Lung (tissue), 17 donors: ENCODE measurements at places on chromosomes 11 and 22. TPM values are rescaled to one million over a fixed set of nuclear protein-coding genes. Genes with fewer than 3 reads are reported as not detected.

POTEH gene
- total RNA-seq, result not detected

FJX1 gene
- 2.9 TPM for total RNA-seq

IFITM1 gene
- 104 TPM for total RNA-seq

PRRG4 gene
- total RNA-seq, result 9.7 TPM

SEPTIN3 gene
- 0.61 TPM for total RNA-seq

CFAP68 gene
- total RNA-seq, result 17.5 TPM

CPT1B gene
- 21.2 TPM for total RNA-seq

KCNK4 gene
- not detected for total RNA-seq

TEX12 gene
- not detected for total RNA-seq

OR4D5 gene
- not detected for total RNA-seq

ADAMTS15 gene
- 22.9 TPM for total RNA-seq

- DNase-seq, result no peak
These were observed 250.7 kb downstream of the LUZP2 start for GRCh38 chr11:24747275-24748251.

DNA sequence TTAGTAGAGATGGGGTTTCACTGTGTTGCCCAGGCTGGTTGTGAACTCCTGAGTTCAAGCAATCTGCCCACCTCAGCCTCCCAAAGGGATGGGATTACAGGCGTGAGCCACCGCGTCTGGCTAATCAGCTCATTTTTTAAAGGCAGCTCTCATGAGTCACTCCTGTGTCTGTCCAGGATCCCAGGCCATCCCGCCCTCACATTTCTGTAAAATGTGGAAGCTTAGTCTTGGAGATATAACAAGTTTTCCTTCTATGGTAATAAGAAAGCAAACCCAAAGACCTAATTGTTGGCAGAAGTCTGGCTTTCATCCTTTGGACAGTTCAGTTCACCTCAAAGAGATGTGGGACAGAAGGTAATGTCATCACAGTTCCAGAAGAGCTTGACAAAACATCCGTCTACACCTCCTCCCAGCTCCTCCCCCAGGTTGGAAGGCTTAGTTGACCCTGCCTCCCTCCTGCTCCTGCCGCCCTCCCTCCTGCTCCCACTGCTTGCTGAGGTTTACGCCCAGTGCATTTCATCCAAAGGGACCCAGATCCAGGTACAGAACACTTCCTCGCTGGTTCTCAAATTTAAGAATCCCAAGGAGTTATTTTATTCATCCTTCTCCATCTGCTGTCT lies 6.4 kb downstream of the DRD2 start:
- DNase-seq, result no peak

DNA sequence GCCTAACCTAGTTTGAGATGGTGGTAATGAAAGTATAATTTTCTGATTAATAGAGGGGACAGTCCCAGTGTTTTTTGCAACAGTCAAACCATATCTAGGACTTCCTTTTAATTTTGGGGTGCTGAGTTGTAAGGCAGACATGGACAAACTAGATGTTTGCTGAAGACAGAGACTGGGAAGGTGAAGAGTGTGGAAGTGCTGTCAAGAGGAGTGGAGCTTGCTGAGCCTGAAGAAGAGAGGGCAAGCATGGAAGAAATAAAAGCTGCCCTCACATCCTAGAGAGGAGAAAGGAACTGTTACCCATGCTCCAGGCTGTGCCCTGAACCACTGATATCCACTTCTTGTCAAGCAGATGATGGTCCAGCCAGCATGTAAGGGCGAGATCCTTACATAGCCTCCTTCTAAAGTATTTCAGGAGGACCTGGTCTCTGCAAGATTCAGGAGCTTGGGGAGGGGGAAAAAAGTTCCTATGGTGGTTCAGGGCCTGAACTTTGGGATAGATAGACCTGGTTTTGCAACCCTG lies 51.4 kb downstream of the PRR5L start:
- no peak for DNase-seq

- peak; percentile 76 for DNase-seq
These were observed 9.4 kb downstream of the LRRC75B start for GRCh38 chr22:24583221-24584165.

DNA sequence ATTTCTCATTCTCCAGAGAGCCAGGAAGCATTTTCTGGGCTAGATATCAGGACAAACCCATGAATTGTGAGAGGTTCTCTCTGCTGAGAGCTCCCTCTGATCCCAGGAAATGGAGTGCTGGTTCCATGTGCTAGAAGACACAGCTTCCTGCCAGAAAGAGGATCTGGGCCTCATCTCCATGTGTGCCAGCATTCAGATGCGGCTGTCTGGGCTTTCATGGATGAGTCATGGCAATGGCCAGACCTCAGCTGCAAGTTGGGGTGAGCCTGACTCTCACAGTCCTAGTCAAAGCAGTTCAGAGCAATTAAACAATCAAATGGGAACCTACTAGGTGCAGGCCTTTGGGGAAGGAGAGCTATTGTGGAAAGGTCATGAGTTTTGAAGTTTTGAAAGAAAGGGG lies 82.3 kb upstream of the EED start:
- DNase-seq, result no peak

- DNase-seq, result no peak
These were observed 409.6 kb downstream of the GUCY1A2 start for GRCh38 chr11:106608677-106609076.

- no peak for DNase-seq
These were observed 223.0 kb downstream of the TBC1D22A start for GRCh38 chr22:46985507-46985882.

DNA sequence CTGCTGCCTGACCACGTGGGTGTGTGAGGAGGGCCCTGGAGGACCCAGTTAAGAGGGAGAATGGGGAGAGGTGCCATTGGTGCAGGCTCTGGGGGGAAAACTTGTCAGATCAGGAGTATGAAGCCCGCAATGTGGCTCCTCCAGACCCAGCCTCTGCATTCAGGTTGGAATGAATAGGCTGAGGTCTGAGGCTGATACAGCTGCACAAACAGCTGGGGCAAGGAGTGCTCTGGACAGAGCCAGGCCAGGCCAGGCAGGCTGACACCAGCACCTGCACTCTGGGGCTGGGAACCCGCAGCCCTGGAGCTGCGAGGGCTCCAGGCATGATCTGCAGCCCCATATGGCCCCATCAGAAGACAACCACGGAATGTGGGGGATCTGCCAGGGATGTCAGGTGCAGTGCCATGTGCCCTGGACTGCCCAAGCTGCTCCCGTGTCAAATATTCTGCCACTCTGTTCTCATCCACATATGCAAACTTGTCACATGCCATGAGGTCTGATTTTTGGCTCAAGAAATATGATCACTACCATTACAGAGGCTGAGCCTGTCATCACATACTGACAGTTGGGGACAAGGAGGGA lies 27.2 kb upstream of the KCNJ11 start:
- no peak for DNase-seq

GRCh38 chr22:39819429-39819828 lies 74.1 kb downstream of the ENTHD1 start:
- DNase-seq, result no peak

DNA sequence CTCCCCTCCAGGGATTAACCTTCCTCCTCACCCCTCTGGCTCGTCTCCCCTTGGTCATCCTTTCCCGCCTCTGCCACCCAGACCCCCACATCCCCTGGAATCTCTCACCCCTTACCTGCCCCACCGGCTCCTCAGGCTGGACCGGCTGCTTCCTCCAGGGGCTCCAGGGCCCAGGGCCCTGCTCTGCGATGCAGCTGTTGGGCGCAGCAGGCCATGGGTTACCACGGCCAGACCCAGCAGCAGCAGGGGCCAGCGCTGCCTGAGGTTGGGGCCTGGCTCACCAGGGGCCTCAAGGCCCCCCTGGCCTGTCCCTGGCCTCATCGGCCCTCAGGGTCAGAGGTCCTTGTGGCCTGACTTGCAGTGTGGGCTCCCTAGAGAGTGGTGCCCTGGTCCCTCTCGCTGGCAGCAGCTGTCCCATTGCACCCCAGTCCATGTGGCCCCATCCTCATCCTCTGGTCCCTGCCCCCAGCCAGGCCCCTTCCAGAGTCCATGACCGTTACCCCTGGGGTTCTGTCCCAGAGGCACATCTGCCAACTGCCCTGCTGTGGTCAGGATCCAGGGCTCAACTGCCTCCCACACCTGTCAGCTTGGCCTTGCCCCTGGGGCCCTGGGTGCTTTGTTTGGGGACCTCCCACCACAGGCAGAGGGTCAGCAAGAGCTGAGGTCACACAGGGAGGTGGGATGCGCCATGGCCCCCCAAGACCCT lies at the start of gene IGLL1:
Gene IGLL1 (minus strand): TSS at position 421 of the 706 bp plus-strand sequence. CDS start 100 bp downstream, at position 321.
- no peak for DNase-seq

GRCh38 chr11:86977441-86978050 lies 22.4 kb upstream of the FZD4 start:
- DNase-seq, result no peak

GRCh38 chr22:46674367-46674781 lies 54.2 kb downstream of the GRAMD4 start:
- peak; percentile 49 for DNase-seq

GRCh38 chr11:121909596-121909995 lies 206.4 kb downstream of the BLID start:
- no peak for DNase-seq

GRCh38 chr11:6667733-6668374 lies 12.2 kb upstream of the DCHS1 start:
- DNase-seq, result no peak

DNA sequence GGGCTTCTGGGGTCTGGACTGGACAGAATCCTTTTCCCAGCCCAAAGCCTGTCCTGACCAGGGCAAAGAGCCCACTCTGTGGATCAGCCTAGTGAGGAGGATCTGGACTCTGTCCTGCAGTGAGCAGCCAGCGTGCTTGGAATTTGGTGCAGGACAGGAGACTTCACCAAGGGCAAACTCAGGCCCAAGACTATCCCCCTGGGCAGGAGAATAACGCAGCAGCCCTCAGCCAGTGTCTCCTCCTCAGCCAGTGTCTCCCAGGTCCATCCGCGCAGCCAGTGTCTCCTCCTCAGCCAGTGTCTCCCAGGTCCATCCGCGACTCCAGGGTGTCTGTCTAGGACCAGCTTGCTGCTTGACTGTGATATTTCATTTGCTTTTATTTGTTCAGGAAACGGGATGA lies 1334.0 kb downstream of the TBC1D22A start:
- DNase-seq, result no peak

DNA sequence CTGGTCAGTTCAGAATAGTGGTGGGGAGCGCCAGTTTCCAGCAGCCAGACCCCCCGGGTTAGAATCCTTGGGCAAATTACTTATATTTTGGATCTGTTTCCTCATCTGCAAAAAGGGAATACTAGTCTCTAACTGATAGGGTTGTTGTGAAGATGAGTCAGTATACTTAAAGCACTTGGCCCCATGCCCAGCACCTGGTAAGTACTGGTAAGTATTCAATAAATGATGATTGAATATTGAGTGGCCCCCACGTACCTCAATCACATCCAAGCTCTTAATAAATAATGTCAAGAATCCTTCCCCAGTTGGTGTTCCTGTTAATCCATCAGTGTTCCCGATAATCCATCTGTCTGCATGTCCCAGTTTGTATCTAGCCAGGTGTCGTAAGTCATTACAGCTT lies 12.1 kb downstream of the ACP2 start:
- no peak for DNase-seq

DNA sequence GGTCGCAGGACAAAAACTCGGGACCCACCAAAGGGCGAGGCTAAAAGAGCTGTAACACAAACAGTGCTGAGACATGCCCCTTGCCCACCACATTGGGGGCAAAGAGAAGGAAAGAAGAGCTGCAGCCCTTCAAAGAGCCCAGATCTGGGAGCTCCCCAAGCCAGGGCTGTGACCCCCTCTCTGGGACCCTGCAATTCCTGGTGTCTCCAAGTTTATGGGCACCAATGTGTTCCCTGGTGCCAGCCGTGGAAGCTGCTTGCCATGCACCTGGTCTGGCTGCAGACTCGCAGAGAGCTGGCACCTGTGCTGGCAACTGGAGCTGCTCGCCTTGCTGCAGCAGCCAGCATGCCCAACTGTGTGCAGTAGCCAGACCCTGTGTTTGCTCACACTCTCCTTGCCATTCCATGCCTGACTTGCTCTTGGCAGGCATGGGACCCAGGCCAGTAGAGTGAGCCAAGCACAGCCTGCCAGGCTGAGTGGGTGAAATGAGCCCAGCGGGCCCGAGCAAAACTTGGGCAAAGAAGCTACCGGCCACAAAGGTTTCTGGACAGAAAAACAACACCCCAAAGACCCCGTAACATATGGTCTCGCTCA lies 16.0 kb downstream of the RRP8 start:
- no peak for DNase-seq

- no peak for DNase-seq
These were observed 1052.3 kb downstream of the NTM start for GRCh38 chr11:132422722-132423121.
